ENCODE measurements at places on chromosomes 16 and 17.

- DNase-seq, result no peak
Observed at GRCh38 chr17:15238676-15239422, 26.3 kb downstream of the PMP22 start.

DNA sequence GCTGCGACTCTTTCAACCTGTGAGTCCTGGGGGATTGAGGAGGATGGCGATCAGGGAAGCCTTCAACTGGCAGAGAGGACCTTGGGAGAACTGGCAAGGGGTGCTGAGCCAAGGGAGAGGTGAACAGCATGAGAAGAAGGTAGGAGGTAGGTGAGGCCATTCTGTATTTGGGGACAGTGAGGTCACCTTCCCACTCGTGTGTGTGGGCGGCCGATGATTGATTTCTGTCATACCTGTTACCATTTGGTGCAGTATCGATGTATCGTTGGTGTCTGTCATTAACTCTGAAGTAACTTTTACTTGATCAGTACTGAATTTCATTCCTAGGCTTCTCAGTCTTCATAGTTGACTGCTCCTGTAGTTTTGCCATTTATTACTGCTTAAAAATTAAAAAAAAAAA lies 3.8 kb downstream of the ARSG start:
- DNase-seq, result no peak

GRCh38 chr16:64151990-64152767 lies 969.7 kb downstream of the CDH11 start:
- DNase-seq, result peak; percentile 31

DNA sequence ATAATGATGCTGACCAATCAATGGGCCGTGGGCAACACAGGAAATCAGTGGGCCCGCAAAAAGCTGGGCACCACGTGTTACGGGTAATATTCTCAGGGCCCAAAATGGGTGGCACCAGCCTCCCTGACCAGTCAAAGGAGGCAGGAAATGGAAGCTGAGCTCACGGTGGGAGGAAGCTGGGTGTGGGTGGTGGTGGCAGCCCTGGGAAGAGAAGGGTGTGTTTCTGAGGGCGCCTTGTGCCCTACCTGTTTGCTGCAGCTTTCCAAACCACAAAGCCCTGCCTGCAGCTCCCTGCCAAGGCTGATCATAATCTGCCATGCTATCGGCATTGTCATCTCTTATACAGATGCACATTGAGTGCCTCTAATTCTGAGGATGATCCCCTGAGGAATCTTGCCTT lies 457.9 kb downstream of the SLC39A11 start:
- no peak for DNase-seq

DNA sequence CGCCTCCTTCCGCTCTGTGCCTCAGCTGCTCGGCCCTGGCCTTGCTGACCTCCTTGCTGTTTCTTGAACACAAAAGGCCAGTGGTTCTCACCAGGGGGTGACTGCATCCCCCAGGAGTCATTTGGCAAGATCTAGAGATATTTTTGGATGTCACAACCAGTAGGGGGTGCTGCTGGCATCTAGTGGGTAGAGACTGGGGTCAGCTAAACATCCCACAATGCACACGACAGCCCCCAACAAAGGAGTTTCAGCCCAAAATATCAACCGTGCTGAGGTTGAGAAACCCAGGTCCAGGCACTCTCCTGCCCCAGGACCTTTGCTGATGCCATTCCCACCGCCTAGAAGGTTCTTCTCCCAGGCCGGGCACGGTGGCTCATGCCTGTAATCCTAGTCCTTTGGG lies 39.7 kb downstream of the ABCC6 start:
- no peak for DNase-seq

DNA sequence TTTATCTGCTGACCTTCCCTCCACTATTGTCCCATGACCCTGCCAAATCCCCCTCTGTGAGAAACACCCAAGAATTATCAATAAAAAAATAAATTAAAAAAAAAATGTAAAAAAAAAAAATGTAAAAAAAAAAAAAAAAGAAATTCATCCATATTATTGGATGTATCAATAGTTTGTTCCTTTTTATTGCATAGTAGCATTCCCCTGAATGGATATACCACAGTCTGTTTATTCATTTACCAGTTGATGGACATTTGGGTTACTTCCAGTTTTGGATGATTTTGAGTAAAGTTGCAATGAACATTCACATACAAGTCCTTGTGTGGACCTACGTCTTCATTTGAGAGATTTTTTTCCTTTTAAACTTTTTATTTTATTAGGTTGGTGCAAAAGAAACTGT lies 94.0 kb downstream of the PITPNC1 start:
- DNase-seq, result no peak

DNA sequence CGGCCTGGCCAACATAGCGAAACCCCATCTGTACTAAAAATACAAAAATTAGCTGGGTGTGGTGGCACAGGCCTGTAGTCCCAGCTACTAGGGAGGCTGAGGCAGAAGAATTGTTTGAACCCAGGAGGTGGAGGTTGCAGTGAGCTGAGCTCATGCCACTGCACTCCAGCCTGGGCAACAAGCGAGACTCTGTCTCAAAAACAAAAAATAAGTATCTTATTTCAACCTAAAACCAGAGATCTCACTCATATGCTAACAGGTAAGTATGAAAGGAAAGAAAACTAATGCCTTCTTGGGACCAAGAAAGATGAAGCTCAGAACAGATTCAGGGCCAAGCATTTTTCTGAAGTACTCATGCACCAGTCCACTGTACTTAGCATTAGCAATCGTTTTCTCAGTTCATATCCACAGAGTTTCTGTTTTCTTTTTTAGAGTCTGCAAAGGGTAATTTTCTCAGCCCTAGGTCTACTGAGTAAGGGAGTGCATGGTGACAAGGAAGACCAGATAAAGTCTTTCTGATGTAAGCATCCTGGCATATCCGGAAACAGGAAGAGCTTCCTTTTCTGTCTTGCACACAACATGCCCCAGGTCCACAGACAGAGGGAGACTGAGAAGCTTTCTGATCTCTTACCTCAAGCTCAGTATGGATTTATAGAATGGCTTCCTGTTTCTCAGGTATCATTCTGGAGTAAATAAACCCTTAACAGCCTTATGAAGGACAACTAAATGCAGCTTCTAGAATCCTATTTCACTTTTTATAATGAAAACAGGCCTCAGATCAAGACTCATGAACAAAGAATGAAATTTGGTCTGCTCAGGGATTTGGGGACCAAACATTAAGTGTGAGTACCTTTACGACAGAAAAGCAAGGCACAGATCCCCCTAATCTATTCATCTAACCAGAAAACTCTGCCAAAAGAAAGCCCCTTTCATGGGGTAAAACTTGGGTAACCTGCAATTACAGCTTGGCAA lies 38.7 kb upstream of the FOXJ1 start:
- DNase-seq, result peak; percentile 23

- DNase-seq, result no peak
Observed at GRCh38 chr17:40777971-40778370, 4.4 kb downstream of the KRT27 start.

DNA sequence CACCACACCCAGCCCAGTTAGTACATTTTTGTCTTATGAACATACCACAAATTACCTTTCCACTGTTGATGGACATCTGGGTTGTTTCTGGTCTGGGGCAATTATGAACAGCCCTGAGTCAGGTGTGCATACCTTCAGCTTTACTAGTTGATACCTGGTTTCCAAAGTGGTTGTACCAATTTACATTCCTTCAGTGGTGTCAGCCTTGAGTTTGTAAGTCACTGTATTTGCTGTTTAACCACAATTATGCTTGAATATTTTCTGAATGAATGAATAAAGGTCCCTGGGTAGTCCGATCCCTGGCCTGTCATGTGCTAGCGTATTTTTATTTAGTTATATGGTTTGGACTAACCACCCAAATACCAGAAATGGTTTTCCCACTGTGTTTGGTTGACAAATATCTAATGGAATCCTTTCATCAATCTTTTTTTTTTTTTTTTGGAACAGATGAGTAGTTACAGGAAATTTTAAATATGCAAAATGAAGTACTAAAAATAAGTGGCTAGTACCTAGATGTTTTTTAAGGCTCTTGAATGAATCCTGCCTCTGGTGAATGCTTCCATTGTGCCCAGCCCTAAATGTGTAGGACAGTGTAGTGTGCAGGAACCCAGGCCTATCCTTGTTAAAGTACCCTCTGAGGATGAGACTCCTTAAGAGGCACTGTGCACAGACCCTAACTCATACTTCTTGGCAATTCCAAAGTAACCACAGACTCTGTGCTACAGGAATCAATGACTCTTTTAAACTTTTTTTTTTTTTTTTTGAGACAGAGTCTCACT lies 3.7 kb downstream of the DUSP14 start:
- peak; percentile 94 for DNase-seq

DNA sequence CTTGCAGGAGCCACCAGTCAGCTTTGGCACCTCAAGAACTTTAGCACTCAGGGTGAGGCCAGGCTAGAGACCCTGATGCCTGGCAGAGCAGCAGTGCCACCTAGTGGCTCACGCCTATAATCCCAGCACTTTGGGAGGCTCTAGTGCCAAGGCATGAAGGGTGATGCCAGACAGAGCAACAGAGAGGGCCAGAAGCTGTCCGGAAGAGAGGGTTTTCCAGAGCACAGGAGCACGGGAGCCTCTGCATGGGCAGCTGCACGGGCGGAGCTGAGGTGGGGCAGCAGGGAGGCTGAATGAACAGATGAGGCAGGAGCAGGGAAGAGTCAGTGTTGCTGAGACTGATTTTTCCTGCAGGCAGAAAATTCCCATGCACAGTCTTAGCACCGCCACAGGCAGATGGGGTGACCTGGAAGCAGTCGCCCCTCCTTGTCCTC lies 38.9 kb downstream of the MYH3 start:
- peak; percentile 73 for DNase-seq

GRCh38 chr17:21816592-21817567 lies 124.6 kb downstream of the KCNJ18 start:
- no peak for DNase-seq

DNA sequence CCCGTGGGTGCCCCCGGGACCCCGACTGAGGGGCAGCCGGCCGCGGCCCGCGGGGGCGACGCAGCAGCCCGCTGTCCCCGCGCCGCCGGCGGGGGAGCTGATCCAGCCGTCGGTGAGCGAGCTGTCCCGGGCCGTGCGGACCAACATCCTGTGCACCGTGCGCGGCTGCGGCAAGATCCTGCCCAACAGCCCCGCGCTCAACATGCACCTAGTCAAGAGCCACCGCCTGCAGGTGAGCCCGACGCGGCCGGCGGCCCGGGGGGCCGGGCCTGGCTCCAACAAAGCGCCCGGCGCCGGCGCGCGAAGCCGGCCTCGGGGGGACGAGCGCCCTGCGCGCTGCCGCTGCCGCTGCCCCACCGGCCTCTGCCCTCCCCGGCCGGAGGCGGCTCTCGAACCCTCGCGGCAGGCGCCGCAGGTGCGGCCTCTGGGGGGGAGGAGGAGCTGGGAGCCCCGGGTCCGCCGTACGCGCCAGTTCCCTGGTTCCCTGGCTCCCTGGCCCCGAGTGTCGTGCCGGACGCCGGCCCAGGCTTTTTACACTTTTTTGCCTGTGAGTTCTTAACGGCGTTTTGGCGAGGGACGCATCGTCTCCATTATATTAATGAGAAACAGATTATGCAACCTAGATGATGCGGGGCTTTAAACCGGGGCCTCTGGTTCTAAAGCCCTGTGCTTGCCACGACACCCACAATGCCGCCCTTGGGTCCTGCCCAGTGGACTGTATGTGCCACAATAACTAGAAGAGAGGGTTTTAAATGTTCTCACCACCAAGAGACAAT lies 521 bp downstream of the ATMIN start:
- peak; percentile 19 for DNase-seq

DNA sequence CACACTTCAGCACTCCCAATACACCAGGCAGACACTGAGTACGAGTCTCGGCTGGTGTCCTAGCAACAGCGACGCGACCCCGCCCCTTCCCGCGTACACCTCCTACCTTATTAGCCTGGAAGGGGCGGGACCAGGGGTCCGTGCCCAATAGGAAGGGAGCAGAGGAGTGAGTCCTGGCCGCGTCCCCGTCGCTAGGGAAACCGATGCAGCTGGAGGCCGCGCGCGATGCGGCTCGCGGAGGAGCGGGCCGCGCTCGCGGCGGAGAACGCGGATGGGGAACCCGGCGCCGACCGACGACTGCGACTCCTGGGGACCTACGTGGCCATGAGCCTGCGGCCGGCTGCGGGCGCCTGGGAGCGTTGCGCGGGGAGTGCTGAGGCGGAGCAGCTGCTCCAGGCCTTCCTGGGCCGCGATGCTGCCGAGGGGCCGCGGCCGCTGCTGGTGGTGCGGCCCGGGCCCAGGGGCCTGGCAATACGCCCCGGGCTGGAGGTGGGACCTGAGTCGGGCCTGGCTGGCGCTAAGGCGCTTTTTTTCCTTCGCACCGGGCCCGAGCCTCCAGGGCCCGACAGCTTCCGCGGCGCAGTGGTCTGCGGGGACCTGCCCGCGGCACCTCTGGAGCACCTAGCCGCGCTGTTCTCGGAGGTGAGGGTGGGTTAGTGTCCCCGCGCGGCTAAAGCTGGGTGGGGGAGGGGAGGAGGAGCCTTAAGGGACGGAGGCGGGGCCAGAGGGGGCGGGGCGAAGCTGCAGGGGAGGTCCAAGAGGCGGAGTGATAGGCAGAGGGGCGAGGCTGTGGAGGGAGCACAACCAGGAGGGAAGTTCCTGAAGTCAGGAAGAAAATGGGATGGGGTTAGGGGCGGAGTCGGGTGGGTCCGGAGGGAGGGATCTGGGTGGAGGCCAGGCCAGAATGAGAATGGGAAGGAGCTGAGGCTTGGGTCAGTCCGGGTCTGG lies at the start of gene DNAH9:
Gene DNAH9 (plus strand): TSS at position 197 of the 948 bp plus-strand sequence. CDS start 29 bp downstream, at position 226.
- peak; percentile 60 for DNase-seq

DNA sequence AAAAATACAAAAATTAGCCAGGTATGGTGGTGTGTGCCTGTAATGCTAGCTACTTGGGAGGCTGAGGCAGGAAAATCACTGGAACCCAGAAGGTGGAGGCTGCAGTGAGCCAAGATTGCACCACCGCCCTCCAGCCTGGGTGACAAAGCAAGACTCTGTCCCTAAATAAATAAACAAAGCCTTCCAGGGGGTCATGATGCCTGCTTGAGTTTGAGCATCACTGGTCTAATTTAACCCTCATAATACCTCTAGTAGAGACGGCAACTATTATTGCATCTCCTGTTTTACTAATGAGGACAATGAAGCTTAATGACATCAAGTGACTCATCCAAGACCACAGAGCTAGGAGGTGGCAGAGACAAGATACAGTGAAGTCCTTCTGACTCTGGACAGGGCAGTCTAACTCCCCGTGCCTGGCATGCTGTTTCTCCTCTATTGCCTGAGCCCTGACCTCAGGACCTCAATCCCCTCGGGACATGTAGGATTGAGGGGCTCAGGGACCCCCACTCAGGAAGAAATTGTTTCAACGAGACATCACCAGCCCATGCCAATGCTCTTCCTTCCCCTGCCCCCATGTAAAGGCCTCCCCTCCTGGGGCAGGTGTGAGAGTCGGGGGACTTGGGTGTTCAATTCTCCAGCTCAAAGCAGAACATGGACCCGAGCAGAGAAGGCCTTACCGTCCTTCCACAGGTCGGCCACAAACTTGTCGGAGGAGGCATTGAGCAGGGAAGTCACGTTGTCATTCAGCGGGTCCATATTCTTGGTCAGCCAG lies 102.9 kb downstream of the NDE1 start:
- DNase-seq, result no peak

DNA sequence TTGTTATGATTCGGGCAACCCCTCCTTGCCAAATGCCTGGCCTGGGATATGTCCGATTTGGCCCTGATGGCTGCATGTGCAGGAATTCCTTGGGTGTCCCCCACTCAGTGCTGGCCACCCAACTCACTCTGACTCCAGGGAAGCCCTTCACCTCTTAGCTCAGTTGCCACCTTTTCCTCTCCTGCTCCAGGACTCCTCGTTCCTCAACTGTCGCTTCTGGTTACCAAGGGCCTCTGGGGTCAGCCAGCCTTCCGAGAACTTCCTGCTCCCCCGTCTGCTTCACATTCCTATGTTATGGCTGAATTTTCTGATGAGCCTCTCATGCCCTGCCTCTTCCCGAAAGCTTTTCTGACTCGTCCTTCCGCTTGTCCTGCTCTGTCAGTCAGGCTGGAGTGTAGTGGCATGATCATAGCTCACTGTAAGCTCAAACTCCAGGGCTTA lies 63.5 kb downstream of the SPACA3 start:
- DNase-seq, result no peak

- no peak for DNase-seq
Observed at GRCh38 chr16:2371421-2371820, 30.9 kb upstream of the ABCA3 start.

Measured in fibroblast of mammary gland (primary cell).